Amygdala (tissue), 56 donors: ENCODE measurements at places on chromosomes 11 and 22.

- no peak for DNase-seq
These were observed 37.1 kb downstream of the NECTIN1 start for GRCh38 chr11:119691701-119692539.

DNA sequence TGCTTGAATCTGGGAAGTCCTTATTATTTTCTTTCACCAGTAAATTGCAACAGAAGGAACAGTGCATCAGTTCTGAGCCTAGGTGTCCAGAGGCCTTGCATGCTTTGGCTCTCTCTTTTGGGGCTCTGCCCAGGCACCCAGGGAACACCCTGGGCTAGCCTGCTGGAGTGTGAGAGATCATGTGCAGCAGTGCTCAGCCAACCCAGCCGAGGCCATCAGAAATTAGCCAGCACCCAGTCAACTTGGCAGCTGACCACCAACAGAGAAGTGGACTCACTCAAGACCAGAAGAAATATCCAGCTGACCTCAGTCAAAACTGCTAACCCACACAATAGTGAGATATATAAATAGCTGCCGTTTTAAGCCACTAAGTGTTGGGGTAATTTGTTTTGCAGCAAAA lies 11.2 kb upstream of the P4HA3 start:
- DNase-seq, result no peak

GRCh38 chr11:112928136-112928535 lies 33.1 kb upstream of the NCAM1 start:
- no peak for DNase-seq

DNA sequence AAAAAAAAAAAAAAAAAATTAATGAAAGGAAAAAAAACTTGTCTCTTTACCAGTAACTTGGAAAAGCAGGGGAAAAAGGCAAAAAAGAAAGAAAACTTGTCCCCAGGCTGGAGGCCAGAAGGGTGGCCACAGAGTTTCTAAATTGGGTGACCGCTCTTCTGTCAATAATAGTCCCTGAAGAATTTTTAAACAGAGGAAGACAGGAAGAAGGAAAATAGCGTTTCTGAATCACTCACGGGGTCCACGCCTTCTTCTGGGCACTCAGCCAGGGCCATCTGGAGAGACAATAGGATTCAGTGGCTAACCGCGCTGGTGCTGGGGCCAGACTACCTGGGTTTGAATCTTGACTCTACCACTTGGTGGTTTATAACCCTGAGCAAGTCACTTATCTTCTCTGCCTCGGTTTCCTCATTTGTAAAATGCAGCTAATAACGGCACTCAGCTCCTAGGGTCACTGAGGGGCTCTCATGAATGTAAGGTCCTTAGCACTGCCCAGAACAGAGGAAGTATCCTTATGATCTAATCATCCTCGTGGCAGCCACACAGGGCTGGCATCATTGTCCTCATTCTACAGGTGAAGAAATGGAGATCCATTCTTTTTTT lies 7.0 kb downstream of the C11orf86 start:
- DNase-seq, result no peak

DNA sequence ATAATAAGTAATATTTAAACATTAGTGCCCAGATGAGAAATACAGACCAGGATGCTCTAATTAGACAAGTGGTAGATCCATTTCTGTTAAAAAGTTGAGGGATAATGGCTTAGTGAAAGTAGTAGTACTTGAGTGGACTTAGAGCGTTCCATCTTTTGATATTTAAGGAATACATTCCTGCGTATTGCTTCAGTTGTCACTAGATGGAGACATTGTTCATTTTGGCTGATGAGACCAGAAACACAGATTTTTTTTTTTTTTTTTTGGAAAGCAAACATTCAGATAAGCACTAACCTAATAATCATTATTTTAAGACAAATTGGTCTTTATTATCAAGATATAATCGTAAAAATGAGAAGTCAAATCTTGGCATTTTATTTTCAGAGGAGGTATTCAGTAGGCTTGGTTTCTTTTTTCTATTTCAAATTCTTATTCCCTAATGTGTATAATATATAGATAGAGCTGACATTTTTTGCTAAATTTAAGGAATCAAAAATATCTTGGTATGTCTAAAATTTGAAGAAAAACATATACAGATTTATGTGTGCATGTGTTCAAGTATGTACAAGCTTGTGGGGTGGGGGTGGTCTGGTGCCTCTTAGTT lies 92.9 kb downstream of the DYNC2H1 start:
- DNase-seq, result no peak
